Uterine smooth muscle cell (primary cell): ENCODE measurements at places on chromosomes 13 and 19. TPM values are rescaled to one million over a fixed set of nuclear protein-coding genes. Genes with fewer than 3 reads are reported as not detected.

The BIVM gene
- 19.8 and 20.1 TPM in 2 replicates for total RNA-seq

The KLK14 gene
- not detected in 2 replicates for total RNA-seq

The MVB12A gene
- 36.7 and 38.1 TPM in 2 replicates for total RNA-seq

The FFAR1 gene
- not detected in 2 replicates for total RNA-seq

The DACT3 gene
- 6.2 and 8.0 TPM in 2 replicates for total RNA-seq

The KLF1 gene
- total RNA-seq, result not detected in 2 replicates

The PSG4 gene
- 9.7 and 16.0 TPM in 2 replicates for total RNA-seq

The POLR1D gene
- 56.9 and 57.2 TPM in 2 replicates for total RNA-seq

The PRTN3 gene
- total RNA-seq, result not detected in 2 replicates

The UBE2L5 gene
- not detected in 2 replicates for total RNA-seq

The CYP2S1 gene
- total RNA-seq, result 0.22 and 0.25 TPM in 2 replicates

The SLC6A16 gene
- under 0.01 TPM in 2 replicates for total RNA-seq

The CYP2A7 gene
- total RNA-seq, result not detected in 2 replicates

The GFY gene
- 0.11 TPM in 1 of 2 replicates, not detected in the other for total RNA-seq

The HSH2D gene
- not detected in 2 replicates for total RNA-seq

The ZNF497 gene
- total RNA-seq, result 0.89 and 1.4 TPM in 2 replicates

The KIR2DL4 gene
- total RNA-seq, result not detected in 2 replicates

The PDE4C gene
- total RNA-seq, result under 0.01 and 0.44 TPM in 2 replicates

The HSPB6 gene
- 49.6 and 161 TPM in 2 replicates for total RNA-seq

The EFNA2 gene
- not detected in 2 replicates for total RNA-seq

The NUDT15 gene
- total RNA-seq, result 19.2 and 33.9 TPM in 2 replicates

The CEACAM6 gene
- not detected in 2 replicates for total RNA-seq

The ICAM4 gene
- total RNA-seq, result 0.33 and 0.75 TPM in 2 replicates

The CEACAM4 gene
- not detected in 2 replicates for total RNA-seq

The EXOC3L2 gene
- total RNA-seq, result not detected in 2 replicates

The TMED1 gene
- total RNA-seq, result 52.7 and 57.5 TPM in 2 replicates

The TSSK6 gene
- 2.0 and 3.5 TPM in 2 replicates for total RNA-seq

The CHST8 gene
- total RNA-seq, result not detected in 2 replicates

The DCT gene
- under 0.01 and 0.12 TPM in 2 replicates for total RNA-seq

The S1PR2 gene
- 11.2 and 12.2 TPM in 2 replicates for total RNA-seq

The MYO16 gene
- total RNA-seq, result under 0.01 TPM in 1 of 2 replicates, not detected in the other

The SYCN gene
- not detected in 2 replicates for total RNA-seq

The IZUMO4 gene
- total RNA-seq, result 0.89 and 2.1 TPM in 2 replicates

The FZR1 gene
- 39.5 and 61.0 TPM in 2 replicates for total RNA-seq

The CLDN10 gene
- total RNA-seq, result not detected in 2 replicates

The ZNF730 gene
- 1.4 and 1.9 TPM in 2 replicates for total RNA-seq

The SPHK2 gene
- total RNA-seq, result 7.4 and 8.4 TPM in 2 replicates

The KLK12 gene
- total RNA-seq, result not detected in 2 replicates

The NLRP7 gene
- total RNA-seq, result 0.22 TPM in 1 of 2 replicates, not detected in the other

The SYNE4 gene
- total RNA-seq, result 0.25 TPM in 1 of 2 replicates, not detected in the other

The LILRA1 gene
- not detected in 2 replicates for total RNA-seq

The ZNF223 gene
- total RNA-seq, result 3.7 and 4.1 TPM in 2 replicates

The COX6B2 gene
- not detected in 2 replicates for total RNA-seq

The PSG3 gene
- not detected in 2 replicates for total RNA-seq

The ZNF541 gene
- 0.12 and 0.44 TPM in 2 replicates for total RNA-seq

The FGF21 gene
- total RNA-seq, result not detected in 2 replicates

The TEX29 gene
- not detected in 2 replicates for total RNA-seq

The PTGER1 gene
- 5.2 and 6.1 TPM in 2 replicates for total RNA-seq

The SLC17A7 gene
- not detected in 2 replicates for total RNA-seq

The CASP14 gene
- total RNA-seq, result not detected in 2 replicates

The GAPDHS gene
- not detected in 2 replicates for total RNA-seq

The SLC7A10 gene
- not detected in 2 replicates for total RNA-seq

The ZDHHC20 gene
- 96.2 and 97.3 TPM in 2 replicates for total RNA-seq

The DDX49 gene
- total RNA-seq, result 49.1 and 53.5 TPM in 2 replicates

The DMRTC2 gene
- not detected in 2 replicates for total RNA-seq

The IGFL1 gene
- not detected in 2 replicates for total RNA-seq

The MUC16 gene
- total RNA-seq, result under 0.01 TPM in 2 replicates

The CGB2 gene
- not detected in 2 replicates for total RNA-seq
